Right lobe of liver (tissue), 6 donors: ENCODE measurements at places on chromosomes 2 and 18. TPM values are rescaled to one million over a fixed set of nuclear protein-coding genes. Genes with fewer than 3 reads are reported as not detected.

The GTF2A1L gene
- total RNA-seq = not detected

The CRYGD gene
- not detected for total RNA-seq

The OSBPL6 gene
- 3.1 TPM for total RNA-seq

The ZNF519 gene
- total RNA-seq = 0.66 TPM

The SCYGR4 gene
- total RNA-seq = not detected

The ZNF892 gene
- total RNA-seq = 1.8 TPM

The RTP5 gene
- not detected for total RNA-seq

The EML6 gene
- 0.87 TPM for total RNA-seq

The SLC4A3 gene
- total RNA-seq = 0.37 TPM

The B4GALT6 gene
- 1.9 TPM for total RNA-seq

The CHRNA1 gene
- total RNA-seq = not detected

The TUBB8B gene
- not detected for total RNA-seq

The RPRM gene
- not detected for total RNA-seq

The MYO3B gene
- total RNA-seq = not detected

The SP5 gene
- 1.9 TPM for total RNA-seq

The ABHD3 gene
- 20.9 TPM for total RNA-seq

The ACAA2 gene
- total RNA-seq = 441 TPM
